ENCODE measurements at places on chromosomes 13 and 19. TPM values are rescaled to one million over a fixed set of nuclear protein-coding genes. Genes with fewer than 3 reads are reported as not detected.

The CPB2 gene
- 0.67 TPM for total RNA-seq

The ADGRE2 gene
- total RNA-seq: 2.6 TPM

The OVOL3 gene
- total RNA-seq: not detected

The VASP gene
- total RNA-seq: 42.4 TPM

The IRGC gene
- not detected for total RNA-seq
